Fibroblast of upper back skin (primary cell): ENCODE measurements at places on chromosomes 3 and 15.

DNA sequence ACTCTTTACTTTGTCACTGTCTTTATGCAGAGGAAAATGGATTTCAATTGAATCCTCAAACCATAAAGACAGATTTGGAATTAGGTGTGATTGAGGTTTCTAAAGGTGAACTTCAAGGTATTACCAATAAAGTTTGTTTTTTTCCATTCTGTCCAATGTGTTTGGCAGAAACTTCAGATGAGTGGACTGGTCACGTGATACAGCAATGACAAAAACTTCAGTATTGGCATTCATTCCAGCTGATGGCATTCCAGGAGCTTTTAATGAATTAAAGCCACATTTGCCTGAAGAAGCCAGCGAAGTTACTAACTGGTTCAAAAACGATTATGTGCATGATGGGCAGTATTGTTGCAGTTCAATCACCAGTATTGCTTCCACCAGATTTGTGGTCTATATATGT lies 4.5 kb upstream of the MASP1 start:
- DNase-seq = peak; percentile 25

DNA sequence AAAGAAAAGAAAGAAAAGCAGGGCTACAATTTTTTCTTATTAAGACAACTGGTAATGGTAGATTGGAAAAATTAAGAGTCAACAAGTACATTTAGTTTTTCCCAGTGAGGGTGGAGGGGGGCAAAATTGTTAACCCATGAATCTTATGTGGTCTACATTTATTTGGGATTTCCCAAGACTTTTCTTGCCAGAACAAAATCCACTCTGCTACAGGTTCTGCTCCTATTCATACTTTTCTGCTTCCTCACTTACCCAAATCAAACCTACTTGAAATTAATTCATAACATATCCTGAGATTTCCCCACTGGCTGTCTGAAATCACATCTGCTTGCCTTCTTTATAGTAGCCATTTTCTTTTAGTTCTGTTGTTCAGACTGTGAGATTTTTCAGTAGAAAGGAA lies 41.1 kb downstream of the VGLL3 start:
- DNase-seq = peak; percentile 89

- no peak for DNase-seq
Measured at GRCh38 chr3:114714957-114715460, 421.2 kb downstream of the TIGIT start.

DNA sequence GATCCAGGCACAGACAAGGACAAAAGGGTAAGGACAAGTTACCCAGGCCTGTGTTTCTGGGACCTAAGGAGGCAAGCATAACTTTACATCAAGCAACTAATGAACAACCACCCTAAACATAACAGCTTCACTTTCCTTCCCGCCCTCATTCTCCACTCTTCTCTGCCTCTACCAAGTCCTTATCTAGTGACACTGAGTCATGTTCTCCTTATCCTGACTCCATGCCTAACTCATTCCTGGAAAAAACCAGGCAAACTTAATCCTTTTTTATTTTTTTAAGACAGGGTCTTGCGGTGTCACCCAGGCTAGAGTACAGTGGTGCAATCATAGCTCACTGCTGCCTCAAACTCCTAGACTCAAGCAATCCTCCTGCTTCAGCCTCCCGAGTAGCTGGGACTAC lies 44.5 kb downstream of the TMEM44 start:
- no peak for DNase-seq

DNA sequence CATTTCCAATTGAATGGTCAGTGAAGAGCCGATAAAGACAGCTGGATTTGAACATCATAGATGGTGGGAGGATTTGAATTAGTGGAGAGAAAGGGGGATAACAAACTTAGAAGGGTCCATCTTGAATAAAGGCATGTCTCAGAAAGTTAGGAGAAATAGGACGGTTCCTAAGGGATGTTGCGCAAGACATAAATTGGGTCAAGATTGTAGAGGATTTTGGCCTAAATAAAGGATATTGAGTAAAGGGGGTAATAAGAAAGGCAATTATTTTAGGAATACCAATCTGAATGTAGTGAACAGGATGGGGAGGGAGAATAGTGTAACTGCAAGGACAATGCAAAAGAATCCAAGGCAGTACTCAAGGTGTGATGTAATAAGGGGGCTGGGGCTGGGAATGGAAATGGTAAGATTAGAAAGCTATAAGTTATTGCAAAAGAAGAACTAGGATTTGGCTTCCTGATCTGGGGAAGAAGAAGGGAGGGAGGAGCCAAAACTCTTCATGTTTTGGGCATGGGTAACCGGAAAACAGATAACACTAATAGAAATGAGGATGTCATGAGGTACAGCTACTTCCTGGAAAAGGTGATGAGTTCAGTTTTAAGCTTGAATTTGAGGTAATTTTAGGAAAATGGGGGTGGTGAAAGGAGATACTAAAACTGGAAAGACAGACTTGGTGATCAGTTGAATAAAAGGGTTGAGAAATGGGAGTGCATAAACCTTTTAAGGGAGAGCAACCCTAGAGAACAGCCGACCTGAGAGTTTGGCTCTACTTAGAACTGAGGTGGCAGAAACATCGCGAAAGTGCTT lies 17.3 kb upstream of the TRPC1 start:
- no peak for DNase-seq

- no peak for DNase-seq
Measured at GRCh38 chr15:60842694-60843093, 363.8 kb upstream of the ICE2 start.

DNA sequence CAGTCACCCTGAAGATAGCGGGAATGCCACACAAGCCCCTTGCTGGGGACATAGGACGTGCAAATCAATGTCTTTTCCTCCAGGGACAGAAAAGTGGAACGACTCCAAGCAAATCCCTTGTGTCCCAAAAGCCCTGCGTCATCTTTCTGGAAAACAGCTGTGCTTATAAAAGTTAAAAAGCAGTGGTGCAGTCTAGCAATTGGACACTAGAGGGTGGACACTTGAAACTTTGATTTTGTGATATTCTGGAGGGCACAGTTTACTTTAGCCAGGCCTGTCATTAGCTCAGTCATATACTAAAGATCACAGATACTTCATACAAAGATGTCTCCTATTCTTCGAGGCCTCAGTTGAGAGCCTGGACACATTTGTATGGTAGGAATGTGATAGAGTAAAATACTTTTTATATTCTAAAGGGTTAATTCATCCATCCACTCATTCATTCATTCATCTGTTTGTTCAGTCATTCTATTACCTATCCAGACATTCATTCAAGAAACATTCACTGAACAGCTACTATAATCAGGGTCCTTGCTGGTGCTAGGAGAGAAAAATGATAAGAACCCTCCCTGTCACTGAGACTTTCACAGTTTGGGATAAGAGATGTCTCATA lies 63.8 kb upstream of the ANKRD34C start:
- peak; percentile 6 for DNase-seq

DNA sequence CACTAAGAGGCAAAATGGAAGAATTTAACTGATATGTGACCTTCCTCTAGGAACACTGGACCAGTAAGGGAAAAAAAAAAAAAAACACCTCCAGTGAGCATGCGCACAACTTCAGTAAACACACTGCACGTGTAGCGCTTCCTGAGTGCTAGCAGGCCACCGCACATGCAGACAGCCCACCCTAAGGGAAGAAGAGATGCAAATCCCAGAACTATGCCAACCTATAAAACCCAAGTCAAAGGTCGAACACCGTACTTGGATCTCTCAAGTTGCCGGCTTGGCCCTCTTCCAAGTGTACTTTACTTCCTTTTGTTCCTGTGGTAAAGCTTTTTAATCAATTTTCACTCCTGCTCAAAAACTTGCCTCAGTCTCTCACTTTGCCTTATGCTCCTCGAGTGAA lies 64.5 kb upstream of the CADPS start:
- DNase-seq = no peak

GRCh38 chr3:155863072-155863784 lies 7.2 kb upstream of the GMPS start:
- no peak for DNase-seq

DNA sequence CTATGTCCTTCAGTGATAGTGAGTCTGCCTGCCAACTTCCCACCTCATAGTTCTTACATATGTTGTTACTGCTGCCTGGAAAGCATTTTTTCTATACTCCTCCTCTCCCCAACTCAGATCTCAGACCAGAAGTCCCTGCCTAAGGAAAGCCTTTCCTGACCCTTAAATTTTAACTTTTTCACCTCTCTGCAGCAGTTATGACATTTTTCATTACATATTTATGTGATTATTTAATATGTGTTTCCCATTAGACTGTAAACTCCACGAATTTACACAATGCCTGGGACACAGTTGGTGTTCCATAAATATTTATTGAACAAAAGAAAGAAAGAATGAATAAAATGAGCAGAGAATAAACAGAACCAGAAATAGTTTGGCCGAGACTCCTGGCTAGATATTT lies 125.5 kb downstream of the MITF start:
- DNase-seq = no peak
